ENCODE measurements at places on chromosomes 3 and 15.

- H3K27me3 ChIP-seq, result no peaks in the 10 kb centered on the region
- H3K36me3 ChIP-seq, result no peaks in the 10 kb centered on the region
- H3K27ac ChIP-seq, result no peak overlapping the region
- H3K4me1 ChIP-seq, result peaks cover 1% of the 10 kb centered on the region
- H3K4me3 ChIP-seq, result no peak overlapping the region
Observed at GRCh38 chr3:88231207-88231606, 81.4 kb downstream of the C3orf38 start.

DNA sequence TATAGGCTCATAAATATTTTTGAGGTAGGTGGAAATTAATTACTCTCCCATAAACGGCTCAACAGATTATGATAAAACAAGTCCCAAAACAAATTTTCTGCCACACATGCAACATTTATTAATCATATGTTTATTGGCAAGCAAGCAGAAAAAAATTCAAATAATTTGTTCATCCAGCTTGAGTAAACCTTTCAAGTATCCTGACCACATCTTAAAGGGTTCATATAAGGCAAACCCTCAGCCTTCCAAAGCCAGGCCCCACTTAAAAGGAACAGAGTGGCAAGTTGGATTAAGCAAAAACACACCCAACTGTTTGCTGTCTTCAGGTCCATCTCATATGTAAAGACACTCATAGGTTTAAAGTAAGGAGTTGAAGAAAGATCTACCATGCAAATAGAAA is 1042.3 kb downstream of the DIPK2A start:
- no peaks in the 10 kb centered on the region for H3K36me3 ChIP-seq
- H3K27me3 ChIP-seq, result no peaks in the 10 kb centered on the region
- DNase-seq, result no peak
- H3K4me1 ChIP-seq, result peaks cover 6% of the 10 kb centered on the region
- H3K27ac ChIP-seq, result no peak overlapping the region

GRCh38 chr3:56005196-56005805 is 463.0 kb downstream of the ERC2 start:
- DNase-seq, result no peak
- no peak overlapping the region for H3K27ac ChIP-seq
- H3K4me1 ChIP-seq, result peaks cover 65% of the 10 kb centered on the region
- no peak overlapping the region for H3K4me3 ChIP-seq
- no peaks in the 10 kb centered on the region for H3K36me3 ChIP-seq

GRCh38 chr3:188978421-188979171 is 193.2 kb upstream of the TPRG1 start:
- H3K4me1 ChIP-seq, result no peaks in the 10 kb centered on the region
- H3K27ac ChIP-seq, result no peak overlapping the region
- no peaks in the 10 kb centered on the region for H3K27me3 ChIP-seq
- no peak overlapping the region for H3K4me3 ChIP-seq
- no peaks in the 10 kb centered on the region for H3K36me3 ChIP-seq
- no peak for DNase-seq

- no peak overlapping the region for H3K4me3 ChIP-seq
- no peaks in the 10 kb centered on the region for H3K27me3 ChIP-seq
- peaks cover 15% of the 10 kb centered on the region for H3K4me1 ChIP-seq
- no peak for DNase-seq
Observed at GRCh38 chr3:196049653-196050052, 32.2 kb downstream of the TFRC start.

DNA sequence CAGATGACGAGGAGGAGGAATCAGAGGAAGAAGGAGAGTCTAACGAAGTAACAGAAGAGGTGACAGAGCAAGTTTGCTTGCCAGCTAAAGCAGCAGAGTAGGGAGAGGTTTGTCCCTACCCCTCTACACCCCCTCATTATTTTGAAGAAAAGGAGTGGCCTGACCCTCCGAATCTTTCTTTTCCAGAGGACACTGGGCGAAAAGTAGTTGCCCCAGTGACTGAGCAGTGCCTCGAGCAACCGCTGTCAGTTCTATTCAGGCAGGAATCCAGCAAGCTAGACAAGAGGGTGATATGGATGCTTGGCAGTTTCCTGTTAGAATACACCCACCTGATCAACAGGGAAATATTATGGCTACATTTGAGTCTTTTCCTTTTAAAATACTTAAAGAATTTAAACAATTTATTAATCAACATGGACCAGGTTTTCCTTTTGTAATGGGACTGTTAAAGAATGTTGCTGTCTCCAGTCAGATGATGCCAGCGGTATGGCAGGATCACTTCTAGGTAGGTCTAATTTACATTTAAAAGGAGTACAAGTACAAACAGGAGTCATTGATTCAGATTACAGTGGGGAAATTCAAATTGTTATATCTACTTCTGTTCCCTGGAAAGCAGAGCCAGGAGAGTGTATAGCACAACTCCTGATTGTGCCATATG is 31.9 kb upstream of the ACVR2B start:
- no peak overlapping the region for H3K4me3 ChIP-seq
- no peaks in the 10 kb centered on the region for H3K4me1 ChIP-seq
- DNase-seq, result no peak
- H3K36me3 ChIP-seq, result no peaks in the 10 kb centered on the region

GRCh38 chr15:49895347-49896223 is 223.4 kb downstream of the ATP8B4 start:
- no peak overlapping the region for H3K4me3 ChIP-seq
- peaks cover 39% of the 10 kb centered on the region for H3K4me1 ChIP-seq
- DNase-seq, result no peak
- H3K36me3 ChIP-seq, result peaks cover 2% of the 10 kb centered on the region
- peak overlapping the region; percentile 79 for H3K27ac ChIP-seq
- no peaks in the 10 kb centered on the region for H3K27me3 ChIP-seq

DNA sequence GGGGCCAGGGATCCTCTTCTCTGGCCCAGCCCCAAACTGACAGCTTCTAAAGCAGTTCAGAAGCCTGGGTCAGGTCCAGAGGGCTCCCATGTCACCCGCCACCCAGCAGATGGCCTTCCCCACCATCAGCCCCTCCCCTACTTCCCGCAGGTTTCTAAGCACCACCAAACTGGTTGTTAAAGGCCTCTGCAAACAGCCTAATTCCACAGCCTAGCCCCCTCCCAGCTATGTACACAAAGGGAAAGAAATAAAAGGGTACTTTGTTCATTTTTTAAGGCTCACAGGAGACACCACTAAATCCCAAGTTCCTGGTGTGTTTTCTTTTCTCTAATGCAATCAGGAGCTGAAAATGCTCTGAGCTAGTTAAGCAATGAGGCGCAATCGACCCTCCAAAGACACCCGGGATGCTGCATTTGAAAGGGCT is 30.6 kb downstream of the PLCH1 start:
- peaks cover 14% of the 10 kb centered on the region for H3K4me1 ChIP-seq
- H3K27me3 ChIP-seq, result no peaks in the 10 kb centered on the region
- no peak overlapping the region for H3K4me3 ChIP-seq

DNA sequence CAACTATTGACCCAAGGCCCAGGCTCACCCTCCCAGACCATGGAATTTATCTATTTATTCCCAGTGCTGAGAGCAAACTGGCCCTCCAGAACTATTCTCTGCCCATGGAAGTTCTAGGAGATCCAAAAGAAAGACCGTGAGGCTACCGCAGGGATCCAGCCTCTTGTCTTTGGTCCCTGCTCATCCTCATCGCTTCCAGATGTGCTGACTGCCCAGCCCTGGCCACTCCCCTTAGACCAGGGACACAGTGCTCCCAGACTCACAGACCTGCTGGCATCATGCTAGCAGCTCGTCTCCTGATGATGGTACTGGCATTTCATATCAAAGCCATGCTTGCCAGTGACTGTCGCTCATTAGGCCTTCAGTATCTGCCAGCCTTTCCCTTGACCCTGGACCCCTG is 405.7 kb upstream of the PPP2R3A start:
- DNase-seq, result no peak
- H3K27me3 ChIP-seq, result peaks cover 10% of the 10 kb centered on the region
- no peak overlapping the region for H3K4me3 ChIP-seq
- no peaks in the 10 kb centered on the region for H3K4me1 ChIP-seq

DNA sequence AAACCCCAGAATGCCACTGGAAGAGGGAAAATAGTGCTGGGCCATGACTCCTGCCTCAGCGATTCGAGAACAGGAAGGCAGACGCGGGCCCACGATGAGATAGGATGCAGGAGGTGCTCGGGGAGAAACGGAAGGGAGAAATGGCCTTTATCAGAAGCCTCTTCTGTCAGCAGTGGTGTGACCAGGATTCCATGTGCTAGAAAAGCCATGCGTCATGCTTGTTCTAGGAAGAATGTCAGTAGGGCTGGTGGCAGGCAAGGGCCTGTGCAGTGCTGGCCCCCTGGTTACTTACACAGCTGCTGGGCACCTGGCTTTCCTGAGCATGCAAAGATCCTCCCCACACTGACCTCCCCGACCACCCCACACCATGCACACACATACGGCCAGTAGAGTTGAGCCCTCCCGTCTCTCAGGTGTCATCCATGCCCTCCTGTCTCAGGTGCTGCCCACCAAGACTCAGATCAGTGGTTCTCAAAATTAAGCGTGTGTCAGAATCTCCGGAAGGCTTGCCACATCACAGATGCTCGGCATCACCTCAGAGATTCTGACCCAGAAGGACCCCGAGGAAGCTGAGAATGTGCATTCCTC is 106.7 kb downstream of the ADAMTS17 start:
- no peak overlapping the region for H3K4me3 ChIP-seq
- H3K36me3 ChIP-seq, result peaks cover 32% of the 10 kb centered on the region
- peak overlapping the region; percentile 13 for H3K27ac ChIP-seq
- no peaks in the 10 kb centered on the region for H3K27me3 ChIP-seq
- H3K4me1 ChIP-seq, result peaks cover 14% of the 10 kb centered on the region

- H3K27me3 ChIP-seq, result no peaks in the 10 kb centered on the region
- DNase-seq, result no peak
- H3K27ac ChIP-seq, result peak overlapping the region; percentile 83
- H3K36me3 ChIP-seq, result peaks cover 2% of the 10 kb centered on the region
- peaks cover 36% of the 10 kb centered on the region for H3K4me1 ChIP-seq
Observed at GRCh38 chr3:192896208-192896607, 21.4 kb downstream of the MB21D2 start.

DNA sequence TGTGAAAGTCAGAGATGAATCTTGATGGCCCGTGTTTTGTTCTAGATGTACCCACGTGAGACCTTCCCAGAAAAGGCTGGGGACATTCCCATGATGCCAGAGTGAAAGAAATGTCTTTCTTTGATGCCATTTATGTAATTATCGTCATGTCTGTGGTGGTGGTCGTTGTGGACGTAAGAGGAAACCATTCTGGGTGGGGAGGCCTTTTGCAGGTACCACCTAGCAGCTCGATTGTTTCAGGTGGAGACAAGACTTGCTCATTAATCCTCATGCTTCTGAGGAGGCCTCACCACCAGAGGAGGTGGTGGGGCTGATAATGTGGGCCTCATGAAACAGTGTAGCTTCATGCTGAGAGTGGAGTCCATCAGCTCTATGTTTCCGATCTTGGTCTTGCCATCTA is 58.1 kb upstream of the USP3 start:
- no peaks in the 10 kb centered on the region for H3K27me3 ChIP-seq
- no peak overlapping the region for H3K27ac ChIP-seq
- no peak overlapping the region for H3K4me3 ChIP-seq
- peaks cover 18% of the 10 kb centered on the region for H3K4me1 ChIP-seq

- H3K36me3 ChIP-seq, result no peaks in the 10 kb centered on the region
- no peak for DNase-seq
- H3K27ac ChIP-seq, result no peak overlapping the region
- no peak overlapping the region for H3K4me3 ChIP-seq
- H3K4me1 ChIP-seq, result peaks cover 4% of the 10 kb centered on the region
Observed at GRCh38 chr3:173688216-173688842, 290.8 kb downstream of the NLGN1 start.

DNA sequence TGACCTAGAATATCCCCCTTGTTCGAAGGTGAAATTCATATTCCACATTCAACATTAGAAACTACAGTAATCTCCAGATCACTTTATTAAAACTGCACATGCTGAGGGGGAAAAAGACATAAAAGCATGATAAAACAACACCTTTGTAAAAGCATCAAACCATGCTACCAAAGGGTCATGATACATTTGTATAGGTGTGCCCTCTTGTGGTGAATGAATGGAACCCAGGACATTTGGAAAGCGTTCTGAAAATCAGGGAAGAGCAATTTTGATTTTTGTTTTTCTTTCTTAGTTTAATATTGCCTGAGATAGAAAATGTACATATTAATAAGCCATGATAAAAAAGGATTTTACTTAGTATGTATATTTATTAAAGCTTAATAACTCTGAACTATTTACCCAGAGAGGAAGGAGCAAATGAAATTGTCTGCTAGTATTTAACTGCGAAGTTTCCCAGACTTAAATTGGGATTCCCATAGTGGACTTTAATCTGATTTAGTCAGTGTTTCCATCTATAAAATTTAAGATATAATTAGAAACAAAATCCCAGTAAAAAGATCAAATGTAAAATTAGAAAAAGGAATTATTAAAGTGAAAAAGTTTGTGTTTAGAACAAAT is 105.8 kb upstream of the ARL6 start:
- H3K4me3 ChIP-seq, result no peak overlapping the region
- H3K4me1 ChIP-seq, result peaks cover 42% of the 10 kb centered on the region
- H3K27me3 ChIP-seq, result no peaks in the 10 kb centered on the region
- no peak overlapping the region for H3K27ac ChIP-seq

DNA sequence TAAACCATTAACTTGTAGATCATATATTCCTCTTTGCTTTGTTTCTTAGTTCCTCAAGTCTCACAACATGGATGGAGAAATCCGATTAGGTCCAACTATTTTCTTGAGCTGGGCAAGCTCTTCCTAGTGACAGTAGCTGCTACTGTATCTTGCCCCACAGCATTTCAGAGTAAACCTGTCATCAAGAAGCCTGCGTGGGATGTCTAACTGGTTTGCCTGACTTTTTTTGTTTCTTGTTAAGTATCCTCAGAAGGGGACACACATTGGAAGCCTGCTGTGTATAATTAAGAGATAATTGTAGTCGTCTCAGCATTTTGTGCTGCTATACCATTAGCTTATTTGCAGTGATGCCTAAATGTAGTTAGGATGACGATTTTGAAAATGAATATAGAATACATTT is 29.3 kb upstream of the STT3B start:
- H3K27ac ChIP-seq, result no peak overlapping the region
- no peak overlapping the region for H3K4me3 ChIP-seq
- no peaks in the 10 kb centered on the region for H3K27me3 ChIP-seq
- peaks cover 25% of the 10 kb centered on the region for H3K4me1 ChIP-seq
- H3K36me3 ChIP-seq, result no peaks in the 10 kb centered on the region

DNA sequence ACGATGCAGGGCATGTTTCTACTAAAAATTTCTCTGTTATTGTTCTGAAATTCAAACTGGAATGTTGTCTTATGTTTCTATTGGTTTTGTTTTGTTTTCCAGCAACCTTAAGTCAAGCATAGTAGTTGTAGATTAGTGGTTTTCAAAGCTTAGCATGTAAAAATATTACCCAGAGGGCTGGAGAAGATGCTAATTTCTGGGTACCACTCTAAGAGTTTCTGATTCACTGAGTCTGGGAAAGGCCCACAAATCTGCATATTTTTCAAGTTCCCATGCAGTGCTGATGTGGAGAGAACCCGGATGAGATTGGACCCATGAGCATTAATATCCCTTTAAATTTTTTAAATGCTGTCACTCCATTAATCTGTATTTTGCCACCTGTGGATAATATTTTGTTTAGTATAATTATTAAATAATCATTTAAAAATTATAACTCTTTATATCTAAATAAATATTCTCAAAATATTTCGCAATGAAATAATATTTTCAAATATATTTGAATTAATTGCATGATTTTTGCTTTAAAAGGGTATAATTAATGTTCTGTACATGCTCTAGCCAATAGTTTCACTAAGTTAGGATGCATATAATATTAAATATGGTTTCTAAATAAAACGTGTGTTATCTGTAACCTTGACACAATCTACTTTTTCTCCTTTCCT is 1274.7 kb upstream of the CADM2 start:
- H3K4me3 ChIP-seq, result no peak overlapping the region
- H3K4me1 ChIP-seq, result peaks cover 4% of the 10 kb centered on the region
- DNase-seq, result no peak
- no peak overlapping the region for H3K27ac ChIP-seq
- peaks cover 14% of the 10 kb centered on the region for H3K27me3 ChIP-seq
- no peaks in the 10 kb centered on the region for H3K36me3 ChIP-seq

- DNase-seq, result no peak
- H3K36me3 ChIP-seq, result peaks cover 37% of the 10 kb centered on the region
- H3K27me3 ChIP-seq, result peaks cover 2% of the 10 kb centered on the region
Observed at GRCh38 chr15:37099319-37100108, 835 bp downstream of the MEIS2 start.
